ENCODE measurements at places on chromosomes 5 and 9.

DNA sequence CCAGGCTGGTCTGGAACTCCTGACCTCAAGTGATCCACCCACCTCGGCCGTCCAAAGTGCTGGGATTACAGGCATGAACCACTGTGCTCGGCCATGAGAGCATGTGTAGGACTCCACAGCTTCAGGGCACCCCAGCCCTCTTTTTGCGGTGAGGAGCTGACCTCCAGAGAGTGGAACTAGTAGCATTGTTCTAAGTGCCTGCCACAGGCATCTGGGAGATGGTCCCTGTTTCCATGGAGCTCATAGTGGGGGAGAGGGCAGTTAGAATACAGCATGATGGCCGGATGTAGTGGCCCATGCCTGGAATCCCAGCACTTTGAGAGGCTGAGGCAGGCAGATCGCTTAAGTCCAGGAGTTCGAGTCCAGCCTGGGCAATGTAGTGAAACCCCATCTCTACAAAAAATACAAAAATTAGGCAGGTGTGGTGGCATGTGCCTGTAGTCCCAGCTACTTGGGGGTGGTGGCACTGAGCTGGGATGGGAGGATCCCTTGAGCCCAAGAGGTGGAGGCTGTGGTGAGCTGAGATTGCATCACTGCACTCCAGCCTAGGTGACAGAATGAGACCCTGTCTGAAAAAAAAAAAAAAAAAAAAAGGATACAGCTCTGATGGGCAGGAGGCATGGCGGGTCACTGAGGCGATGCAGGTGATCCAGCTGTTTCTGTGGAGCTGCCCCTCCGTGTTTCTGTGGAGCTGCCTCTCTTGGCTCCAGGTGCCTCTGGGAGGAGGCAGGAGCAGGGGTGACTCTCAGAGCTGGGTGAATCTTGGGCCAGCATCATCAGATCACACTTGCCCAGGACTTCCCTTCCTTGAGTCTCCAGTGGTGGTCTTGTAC, 4.2 kb downstream of the ASS1 start:
- no peak for DNase-seq

DNA sequence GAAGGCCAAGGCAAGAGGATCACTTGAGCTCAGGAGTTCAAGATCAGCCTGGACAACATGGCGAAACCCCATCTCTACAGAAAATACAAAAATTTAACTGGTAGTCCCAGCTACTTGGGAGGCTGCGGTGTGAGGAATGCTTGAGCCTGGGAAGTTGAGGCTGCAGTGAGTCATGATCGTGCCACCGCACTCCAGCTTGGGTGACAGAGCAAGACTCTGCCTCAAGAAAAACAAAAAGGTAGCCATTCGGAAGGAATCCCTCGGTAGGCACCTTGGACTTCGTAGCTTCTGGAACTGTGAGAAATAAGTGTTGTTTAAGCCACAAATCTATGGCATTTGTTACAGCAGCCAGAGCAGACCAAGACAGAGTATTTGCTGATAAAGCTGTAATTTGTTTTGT, 174.2 kb downstream of the DCP2 start:
- no peak for DNase-seq

GRCh38 chr9:87002517-87002916, 55.2 kb upstream of the GAS1 start:
- DNase-seq, result no peak

GRCh38 chr9:72952381-72952690, 517 bp downstream of the ALDH1A1 start:
- no peak for DNase-seq

DNA sequence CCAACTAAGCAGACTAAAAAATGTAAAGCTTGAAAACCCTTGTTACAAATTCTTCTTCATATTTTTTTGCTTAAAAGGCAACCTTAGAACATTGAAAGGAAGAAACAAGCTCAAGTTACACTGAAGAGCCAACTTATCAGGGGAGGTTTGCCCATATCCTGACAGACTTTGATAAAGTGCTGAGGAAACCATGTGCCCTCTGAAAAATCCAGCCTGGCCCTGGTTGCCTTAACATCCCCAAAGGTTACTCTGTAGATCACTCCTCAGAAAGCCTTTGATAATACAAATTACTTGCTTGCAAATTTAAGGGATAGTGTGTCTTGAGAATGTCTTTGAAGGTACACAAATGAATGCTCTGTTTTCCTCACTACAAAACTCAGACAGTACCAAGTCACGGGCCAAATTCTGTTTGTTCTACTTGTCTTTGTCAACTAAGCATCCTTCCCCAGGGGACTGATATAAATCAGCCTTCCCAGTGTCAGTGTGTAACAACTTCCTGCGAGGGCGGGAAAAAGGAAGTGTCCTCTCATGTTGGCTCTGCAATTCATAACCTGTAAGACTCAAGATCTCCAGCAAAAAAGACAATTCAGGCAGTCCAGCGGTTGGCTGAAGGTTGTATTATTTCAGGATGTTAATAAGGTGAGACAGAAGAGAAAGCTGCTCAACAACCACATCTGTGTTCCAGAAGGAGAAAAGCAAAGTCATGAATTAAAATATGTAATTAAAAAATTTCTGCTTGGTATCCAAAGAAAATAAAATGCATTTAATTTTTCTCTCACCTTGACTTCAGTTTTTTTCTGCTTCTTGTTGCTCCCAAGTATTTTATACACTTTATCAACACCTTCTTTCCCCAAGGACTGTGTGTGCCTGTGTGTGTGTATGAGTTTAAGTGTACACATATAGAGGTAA, 199.9 kb downstream of the PIK3R1 start:
- DNase-seq, result no peak

DNA sequence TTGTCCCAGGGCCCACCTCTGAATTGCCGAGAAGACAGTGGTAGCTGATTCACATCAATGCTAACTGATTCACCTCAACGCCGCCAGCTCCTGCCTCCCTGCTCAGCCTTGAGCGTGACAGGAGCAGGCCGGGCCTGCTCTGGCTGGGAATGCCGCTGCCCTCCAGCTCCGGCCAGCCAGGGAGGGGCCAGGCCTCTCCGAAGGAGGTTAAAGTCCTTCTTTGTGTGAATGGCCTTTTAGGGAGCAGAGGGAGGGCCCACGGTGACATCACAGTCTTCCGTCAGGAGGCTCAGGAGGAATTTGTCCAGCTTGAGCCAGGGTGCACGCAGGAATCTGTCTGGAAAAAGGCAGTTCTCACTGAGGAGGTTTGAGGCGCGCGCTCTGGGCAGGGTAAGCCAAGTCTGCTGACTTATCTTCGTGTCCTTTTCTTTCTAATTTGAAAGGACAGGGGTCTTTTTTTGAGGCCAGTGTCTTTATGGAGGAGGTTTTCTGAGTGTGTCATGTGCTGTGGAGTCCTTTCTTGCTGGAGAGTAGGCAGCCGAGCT, 82.7 kb downstream of the C9orf152 start:
- DNase-seq, result peak; percentile 92

DNA sequence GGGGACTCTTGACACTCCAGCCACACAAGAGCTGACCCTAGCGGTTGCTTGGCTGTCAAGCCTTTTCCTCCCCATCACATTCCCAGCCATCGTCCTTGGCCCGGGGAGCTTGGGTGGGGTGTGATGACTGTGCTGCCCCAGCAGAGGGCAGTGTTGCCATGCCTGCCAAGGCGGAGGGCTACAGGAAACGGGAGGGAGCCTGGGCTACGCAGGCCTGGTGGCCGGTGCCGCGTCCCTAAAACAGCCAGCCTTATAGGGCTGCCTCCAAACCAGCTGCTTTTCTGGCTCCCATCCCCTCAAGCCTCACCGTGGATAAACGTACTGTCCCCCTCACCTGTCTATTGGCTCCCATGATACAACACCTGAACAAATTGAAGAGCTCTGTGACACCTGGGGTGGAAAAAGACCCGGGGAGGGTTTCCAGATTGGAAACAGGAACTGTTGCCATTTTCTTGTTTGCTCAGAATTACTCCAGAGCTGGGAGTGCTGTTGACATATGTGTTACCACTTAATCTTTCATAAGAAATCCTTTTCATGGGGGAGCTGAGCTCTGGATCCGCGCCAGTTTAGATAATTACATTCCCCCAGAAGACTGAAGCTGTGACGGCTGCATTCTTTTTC, 72.8 kb upstream of the ASTN2 start:
- DNase-seq, result peak; percentile 69

GRCh38 chr9:35552837-35553236, 52.2 kb upstream of the TESK1 start:
- no peak for DNase-seq

DNA sequence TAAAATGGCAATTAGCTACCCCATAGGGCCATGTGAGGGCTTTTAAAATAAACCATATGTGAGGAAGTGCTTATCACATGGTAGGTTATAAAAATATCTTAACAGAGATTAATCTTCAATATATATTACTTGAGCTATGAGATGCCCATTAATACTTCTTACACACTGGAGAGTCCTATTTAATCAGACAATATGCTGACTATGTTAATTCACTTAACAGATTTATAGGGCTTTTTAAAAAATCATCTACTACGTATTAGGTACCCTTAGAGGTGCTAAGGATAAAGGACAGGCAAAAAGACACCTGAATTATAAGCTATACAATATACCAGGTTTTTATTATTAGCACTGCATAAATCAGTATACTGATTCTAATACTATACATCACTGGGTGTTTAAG, 102.6 kb downstream of the STRBP start:
- DNase-seq, result no peak

- no peak for DNase-seq
Observed at GRCh38 chr9:114718801-114719221, 36.8 kb upstream of the TEX48 start.

DNA sequence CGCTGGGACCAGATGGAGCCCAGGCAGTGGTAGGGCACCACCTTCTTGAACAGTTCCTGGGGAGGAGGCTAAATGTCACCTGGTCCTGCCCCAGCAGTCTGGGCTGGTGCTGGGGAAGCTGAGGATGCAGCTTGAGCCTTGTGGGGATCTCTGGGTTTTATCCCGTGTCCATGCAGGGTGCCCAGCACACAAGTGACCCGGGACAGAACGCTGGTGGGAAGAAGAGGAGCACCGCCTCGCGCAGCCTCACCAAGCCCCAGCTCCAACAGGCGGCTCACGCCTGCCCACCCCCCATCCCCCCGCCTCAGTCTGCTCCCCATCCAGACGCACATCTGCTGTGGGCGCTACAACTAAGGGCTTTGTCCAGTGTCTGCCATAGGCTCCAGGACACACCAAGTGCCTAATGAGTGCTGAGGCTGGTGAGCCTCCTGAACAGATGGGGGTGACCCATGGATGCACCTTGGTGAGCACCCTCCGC, 13.8 kb downstream of the RALGDS start:
- no peak for DNase-seq

DNA sequence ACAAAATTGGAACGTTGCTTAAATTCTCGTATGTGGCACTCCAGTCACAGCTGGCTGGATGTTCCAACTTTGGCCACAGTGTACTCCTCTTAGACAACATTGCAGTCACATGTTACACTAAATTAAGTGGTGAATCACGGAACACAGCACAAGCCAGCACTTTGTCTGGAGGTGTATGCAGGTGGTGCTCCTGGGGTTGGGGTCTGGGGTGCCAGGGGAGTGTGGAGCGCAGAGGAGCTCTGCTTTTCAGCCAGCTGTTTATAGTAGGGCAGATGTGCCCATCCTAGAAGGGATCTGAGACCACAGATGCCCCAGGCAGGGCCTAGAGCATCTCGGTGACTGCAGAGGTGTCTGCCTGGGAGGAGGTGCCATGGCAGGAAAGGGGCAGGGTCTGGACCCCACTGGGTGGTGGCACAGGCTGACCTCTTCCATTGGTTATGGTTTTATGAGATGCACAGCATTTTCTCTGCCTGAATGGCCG, 82.6 kb downstream of the WNK2 start:
- DNase-seq, result no peak

- DNase-seq, result no peak
Observed at GRCh38 chr5:10635867-10636350, 72.0 kb downstream of the ANKRD33B start.

DNA sequence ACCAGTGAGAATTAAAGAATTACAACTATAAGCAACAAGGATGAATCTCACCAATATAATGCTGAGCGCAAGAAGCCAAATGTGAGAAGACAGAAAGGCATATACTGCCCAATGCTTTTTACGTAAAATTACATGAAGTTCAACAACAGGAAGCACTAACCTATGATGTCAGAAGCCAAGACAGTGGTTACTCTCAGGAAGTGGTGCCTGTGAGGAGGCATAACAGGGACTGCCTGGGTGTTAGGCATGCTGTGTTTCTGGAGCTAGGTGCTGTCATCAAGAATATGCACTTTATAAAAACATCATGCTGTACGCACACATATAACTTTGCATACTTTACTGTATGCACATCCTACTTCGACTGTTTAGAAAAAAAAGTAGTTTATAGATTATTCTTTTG, 30.1 kb downstream of the FRMD3 start:
- DNase-seq, result no peak

DNA sequence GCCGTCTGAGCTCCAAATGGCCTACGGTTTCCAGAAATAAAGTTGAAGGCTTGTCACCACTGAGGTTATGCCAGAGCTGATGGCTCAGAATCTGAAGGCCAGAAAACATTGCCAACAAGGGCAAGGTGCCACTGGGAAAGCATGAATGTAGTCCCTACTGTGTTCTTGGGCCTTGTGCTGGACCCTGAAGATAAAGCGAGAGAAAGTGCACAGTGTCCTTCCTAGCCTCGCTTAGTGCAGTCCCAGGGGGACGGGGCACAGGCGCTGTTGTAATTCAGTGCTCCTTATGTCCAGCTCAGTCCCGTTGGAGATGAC, 84.5 kb downstream of the NDFIP1 start:
- no peak for DNase-seq

GRCh38 chr5:68740226-68740910, 353.4 kb upstream of the SLC30A5 start:
- no peak for DNase-seq

- DNase-seq, result no peak
Observed at GRCh38 chr5:177994561-177995190, 1.4 kb downstream of the PROP1 start.

DNA sequence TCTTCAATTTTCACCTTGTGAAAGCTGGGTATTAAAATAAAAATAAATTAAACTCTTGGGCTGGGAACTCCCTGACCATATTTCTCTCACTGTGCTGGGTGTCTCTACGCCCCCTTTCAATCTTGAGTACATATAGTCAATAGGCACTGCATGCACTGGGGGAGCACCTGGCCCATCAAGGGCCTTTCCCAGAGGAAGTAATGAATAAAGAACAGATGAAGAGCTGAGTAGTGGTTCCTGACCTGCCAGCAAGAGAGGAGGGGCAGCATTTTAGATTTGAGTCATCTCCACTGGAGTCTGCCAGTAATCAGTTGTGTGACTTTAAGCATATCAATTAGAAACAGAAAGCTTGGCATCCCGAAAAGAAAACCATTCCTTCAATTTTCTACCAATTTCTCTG, 6.2 kb downstream of the MAPKAP1 start:
- no peak for DNase-seq

DNA sequence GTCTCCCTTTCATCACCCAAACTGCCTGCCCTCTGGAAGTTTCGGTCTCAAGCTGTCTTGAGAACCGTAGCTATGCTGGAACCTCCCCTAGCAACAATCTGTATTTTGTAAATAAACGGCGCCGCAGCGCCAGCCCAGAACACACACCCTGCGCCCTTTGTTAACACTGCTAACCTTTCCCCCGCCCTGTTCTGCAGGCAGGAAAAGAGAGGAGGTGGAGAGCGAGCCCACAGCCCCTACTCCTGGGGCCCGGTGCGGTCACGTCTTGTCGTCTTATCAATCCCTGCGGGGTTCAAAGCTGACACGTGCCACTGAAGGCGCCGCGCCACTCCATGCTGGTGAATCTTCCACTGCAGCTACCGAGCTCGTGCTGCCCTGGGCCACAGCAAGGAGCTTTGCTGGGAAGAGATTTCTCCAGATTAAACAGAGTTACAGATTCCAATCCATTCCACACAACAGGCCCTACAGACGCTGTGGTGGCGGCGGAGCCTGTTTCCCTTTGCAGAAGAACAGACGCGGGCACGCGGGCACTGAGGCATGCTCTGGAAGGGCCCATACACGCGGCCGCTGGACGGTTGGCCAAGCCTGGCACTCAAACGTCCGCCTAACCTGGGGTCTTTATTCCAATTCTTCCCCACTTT, 25.3 kb downstream of the ZDHHC11B start:
- DNase-seq, result peak; percentile 94

All from left cardiac atrium (tissue), 4 donors.